Lung (tissue), 17 donors: ENCODE measurements at places on chromosomes 12 and 14.

GRCh38 chr12:15355766-15356165 is 33.5 kb downstream of the PTPRO start:
- DNase-seq: no peak

- DNase-seq: no peak
Observed at GRCh38 chr12:95022477-95022876, 19.0 kb upstream of the NDUFA12 start.

- no peak for DNase-seq
Observed at GRCh38 chr12:53820514-53821306, 68.9 kb upstream of the CISTR start.

DNA sequence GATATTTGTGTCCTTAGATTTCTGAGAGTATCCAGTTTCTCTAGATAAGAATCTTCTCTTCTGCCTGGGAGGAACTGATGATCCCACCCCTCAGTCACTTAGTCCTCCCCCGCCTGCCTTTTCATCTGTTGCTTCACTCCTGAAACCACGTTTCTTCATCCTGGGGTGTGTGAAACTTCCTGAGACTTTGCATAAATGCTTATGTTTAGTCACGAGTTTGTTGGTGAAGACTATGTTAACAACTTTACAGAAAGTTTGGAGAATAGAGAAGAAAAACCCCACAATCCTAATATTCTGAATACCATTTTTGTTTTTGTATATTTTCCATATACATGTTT is 33.2 kb downstream of the MARK3 start:
- DNase-seq: no peak
